CD4-positive, alpha-beta memory T cell (primary cell): ENCODE measurements at places on chromosomes 3 and 15. TPM values are rescaled to one million over a fixed set of nuclear protein-coding genes. Genes with fewer than 3 reads are reported as not detected.

DNA sequence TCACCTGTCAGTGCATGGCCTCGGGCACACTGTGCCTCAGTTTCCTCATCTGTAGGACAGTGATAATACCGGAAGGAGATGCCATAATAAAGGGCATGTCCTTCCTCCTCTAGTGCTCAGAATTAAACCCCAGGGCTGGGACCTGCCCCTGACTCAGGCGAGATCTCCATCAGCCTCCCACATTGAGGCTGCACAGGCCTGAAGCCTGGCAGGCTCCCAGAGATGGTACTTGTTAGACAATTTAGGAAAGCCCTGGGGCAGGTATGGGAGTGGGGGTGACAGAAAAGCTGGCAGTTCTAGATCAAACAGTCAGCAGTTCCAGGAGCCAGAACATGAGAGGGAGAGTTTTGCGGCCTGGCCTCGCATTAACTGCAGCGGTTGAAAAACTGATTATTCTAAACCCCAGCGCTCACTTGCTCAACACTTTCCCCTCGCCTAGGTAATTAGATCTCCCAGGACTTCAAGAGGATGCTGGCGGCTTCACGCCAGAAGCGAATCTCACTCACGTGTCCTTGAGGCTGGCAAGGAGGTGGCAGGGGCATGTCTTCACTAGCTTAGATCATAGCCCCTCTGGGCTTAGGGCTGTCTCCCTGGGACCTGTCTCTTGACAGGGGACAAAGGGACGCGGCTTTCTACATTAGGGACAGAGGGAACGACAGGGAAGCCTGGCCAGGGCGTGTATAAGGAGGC is 73.1 kb downstream of the ATP2B2 start:
- DNase-seq, result no peak
- no peak overlapping the region for H3K4me3 ChIP-seq
- H3K36me3 ChIP-seq, result no peaks in the 10 kb centered on the region

The LYSMD4 gene
- total RNA-seq, result 19.0 TPM

The TMCO5A gene
- total RNA-seq, result not detected

DNA sequence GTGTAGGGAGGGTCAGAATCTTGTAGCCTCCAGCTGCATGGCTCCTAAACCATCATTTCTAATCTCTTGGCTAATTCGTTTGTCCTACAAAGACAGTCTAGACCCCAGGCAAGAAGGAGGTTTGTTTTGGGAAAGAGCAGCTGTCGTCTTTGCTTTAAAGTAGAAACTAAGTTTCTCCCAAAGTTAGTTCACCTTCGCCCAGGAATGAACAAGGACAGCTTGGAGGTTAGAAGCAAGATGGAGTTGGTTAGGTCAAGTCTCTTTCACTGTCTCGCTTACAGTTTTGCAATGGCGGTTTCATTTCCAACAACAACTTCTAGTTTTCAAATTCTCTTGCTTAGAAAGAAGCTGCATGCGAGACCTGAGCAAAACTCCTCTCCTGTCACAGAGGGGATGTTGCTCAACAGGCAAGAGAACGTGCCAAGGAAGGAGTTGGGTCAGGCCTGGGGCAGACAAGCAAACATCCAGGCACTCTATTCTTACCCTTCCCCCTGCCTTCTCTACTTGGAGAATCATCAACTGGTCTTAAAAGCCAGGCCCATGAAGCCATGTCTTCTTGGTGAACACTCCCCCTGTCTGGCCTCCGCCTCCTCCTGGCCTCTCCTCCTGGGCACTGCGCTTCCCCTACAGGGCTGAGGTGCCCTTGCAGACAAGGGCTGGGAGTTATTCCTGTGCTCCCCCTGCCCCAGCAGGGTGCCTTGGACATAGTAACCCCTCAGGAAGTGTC is 57.6 kb downstream of the TMEM44 start:
- no peak for DNase-seq
- no peak overlapping the region for H3K4me3 ChIP-seq
- no peaks in the 10 kb centered on the region for H3K4me1 ChIP-seq

The SEMA6D gene
- total RNA-seq, result not detected

- H3K4me1 ChIP-seq, result no peaks in the 10 kb centered on the region
- H3K27me3 ChIP-seq, result no peaks in the 10 kb centered on the region
- no peaks in the 10 kb centered on the region for H3K36me3 ChIP-seq
- no peak overlapping the region for H3K4me3 ChIP-seq
- no peak overlapping the region for H3K27ac ChIP-seq
These were observed 15.4 kb upstream of the ABHD10 start for GRCh38 chr3:111963424-111963823.
